Daoy (cell line): ENCODE measurements at places on chromosomes 12 and 14. TPM values are rescaled to one million over a fixed set of nuclear protein-coding genes. Genes with fewer than 3 reads are reported as not detected.

Gene HOXC13
- 2.5 and 2.8 TPM in 2 replicates for total RNA-seq

Gene ZNF410
- 119 and 142 TPM in 2 replicates for total RNA-seq

- no peak for DNase-seq
Measured at GRCh38 chr12:49871263-49871561, 28.3 kb upstream of the BCDIN3D start.

GRCh38 chr12:52006726-52007157 lies at the start of gene TAMALIN:
Gene TAMALIN, plus strand, starts transcription at chr12:52006946. Its CDS starts 74 bp downstream, at chr12:52007020.
- peak; percentile 70 for DNase-seq
